ENCODE measurements at places on chromosomes 6 and 20.

- no peak for DNase-seq
Observed at GRCh38 chr6:16594849-16595248, 166.4 kb downstream of the ATXN1 start.

- peak; percentile 49 for DNase-seq
Observed at GRCh38 chr20:16801919-16802651, 53.9 kb downstream of the OTOR start.

GRCh38 chr20:1702328-1702727 is 44.7 kb upstream of the SIRPG start:
- no peak for DNase-seq

DNA sequence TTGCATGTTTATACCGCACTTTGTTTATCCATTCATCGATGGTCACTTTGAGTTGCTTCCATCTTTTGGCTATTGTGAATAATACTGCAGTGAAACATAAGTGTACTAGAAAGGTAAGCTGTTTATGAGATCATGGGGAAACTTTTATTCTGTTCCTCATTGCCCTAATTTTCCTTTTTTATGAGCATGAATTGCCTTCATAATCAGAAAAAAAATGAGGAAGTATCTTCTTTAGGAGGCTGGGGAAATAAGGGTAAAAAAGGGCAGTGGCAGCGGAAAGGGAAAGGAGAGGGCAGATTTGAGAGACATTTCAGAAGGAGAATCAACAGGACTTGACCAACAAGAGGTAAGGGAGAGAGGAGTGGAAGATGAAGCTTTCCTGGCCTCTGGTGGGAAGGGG is 14.3 kb upstream of the SERINC3 start:
- DNase-seq, result no peak

DNA sequence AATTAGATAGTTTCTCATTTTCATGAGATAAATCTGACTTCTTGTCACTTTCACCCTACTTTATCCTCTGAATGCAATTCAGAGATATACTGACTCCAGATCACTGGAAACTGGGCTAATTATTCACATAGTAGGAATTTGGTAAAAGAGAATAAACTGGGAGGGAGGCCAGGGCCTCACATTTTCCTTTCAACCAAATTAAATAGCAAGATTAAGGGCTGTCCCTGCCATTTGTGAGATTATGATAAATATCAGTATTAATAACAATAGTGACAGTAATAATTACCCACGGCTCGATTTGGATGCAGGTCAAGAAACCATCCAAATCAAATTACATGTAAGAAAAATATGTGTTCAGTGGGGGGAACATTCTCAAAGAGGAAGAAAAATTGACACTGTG is 140.5 kb downstream of the CD83 start:
- DNase-seq, result no peak

DNA sequence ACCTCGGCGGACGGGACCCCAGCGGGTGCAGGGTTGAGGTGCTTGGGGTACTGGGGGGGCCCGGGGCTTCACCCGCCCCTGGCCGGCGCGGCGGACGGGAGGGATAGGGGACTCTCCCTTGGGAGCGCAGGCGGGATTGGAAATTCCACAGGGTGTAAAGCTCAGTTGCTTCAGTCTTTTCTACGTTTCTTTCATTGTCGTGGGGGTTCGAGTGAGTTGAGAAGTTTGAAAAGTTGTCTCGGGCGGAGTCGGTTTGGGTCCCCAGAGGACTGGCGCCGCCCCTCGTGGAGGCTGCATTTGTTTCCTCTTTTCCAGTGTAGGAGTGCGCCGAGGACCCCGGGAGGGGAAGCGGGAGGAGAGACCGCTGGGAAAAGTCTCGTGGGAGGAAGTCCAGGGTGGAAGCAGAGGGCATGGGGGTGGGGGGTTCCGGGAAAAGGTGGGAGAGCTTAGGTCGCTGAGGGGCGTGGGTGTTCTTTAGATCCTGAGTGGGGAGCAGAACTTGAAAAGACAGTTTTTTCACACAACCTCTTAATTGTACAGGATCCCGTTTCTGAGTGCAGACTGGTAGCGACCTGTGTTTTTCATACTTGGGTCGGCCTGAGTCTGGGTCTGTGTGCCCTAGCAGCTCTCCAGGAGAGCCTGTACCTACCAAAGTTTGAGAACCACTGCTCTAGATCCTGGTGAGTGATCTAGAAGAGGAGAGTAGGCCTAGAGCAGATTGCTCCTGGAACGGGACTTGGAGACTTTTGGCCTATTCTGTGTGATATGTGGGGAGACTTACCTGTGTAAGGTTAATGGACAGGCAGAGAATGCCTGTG is 495 bp downstream of the FAM83B start:
- DNase-seq, result peak; percentile 26

DNA sequence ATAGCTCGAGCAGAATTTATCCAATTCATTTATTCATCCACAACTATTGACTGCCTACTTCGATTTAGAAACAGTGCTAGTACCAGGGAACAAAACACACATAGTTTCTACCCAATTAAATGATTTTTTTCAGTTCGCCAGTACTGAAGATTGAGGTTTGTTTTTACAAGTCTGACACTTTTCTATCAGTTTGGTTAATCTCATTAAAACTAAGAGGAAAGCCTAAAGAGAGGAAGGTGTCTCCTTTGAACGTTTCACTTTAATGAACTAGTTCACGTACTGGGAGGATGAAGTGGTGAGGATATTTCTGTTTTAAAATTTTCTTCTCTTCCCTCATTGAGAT is 570 bp upstream of the ANKS1A start:
- DNase-seq, result peak; percentile 8

DNA sequence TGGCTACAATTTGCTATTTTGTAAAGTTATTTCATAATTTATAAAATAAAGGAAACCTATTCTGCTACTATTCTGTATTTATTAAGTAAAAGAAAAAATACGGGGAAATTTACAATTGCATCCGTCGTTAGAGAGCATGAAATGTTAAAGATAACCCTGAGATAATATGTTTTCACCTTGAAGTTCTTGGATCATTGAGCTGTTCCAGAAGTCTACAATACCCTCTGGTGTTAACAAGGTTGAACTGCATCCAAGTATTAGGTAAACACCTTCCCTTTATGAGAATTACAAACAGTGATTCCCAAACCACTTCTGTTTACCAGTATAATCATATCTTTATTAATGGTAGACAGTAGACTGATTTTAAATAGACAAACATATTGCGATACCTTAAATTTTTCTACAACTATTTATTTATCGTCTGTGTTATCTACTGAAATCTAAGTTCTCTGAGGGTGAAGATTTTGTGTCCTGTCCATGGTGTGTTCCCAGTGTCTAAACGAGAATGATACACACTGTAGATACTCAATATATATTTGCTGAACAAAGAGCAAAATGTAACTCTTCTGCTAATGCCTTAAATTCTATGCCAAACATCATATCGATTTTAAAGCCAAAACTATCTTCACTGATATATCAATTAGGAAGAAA is 28.2 kb downstream of the TBC1D32 start:
- DNase-seq, result peak; percentile 54

GRCh38 chr6:9532621-9533557 is 882.0 kb downstream of the TFAP2A start:
- no peak for DNase-seq

- DNase-seq, result no peak
Observed at GRCh38 chr6:117266257-117267053, 1.1 kb downstream of the VGLL2 start.

GRCh38 chr6:167300902-167301777 is 10.0 kb downstream of the UNC93A start:
- DNase-seq, result no peak

GRCh38 chr6:14860774-14861173 is 385.1 kb upstream of the JARID2 start:
- DNase-seq, result no peak

- no peak for DNase-seq
Observed at GRCh38 chr6:54578261-54578660, 268.3 kb upstream of the FAM83B start.

DNA sequence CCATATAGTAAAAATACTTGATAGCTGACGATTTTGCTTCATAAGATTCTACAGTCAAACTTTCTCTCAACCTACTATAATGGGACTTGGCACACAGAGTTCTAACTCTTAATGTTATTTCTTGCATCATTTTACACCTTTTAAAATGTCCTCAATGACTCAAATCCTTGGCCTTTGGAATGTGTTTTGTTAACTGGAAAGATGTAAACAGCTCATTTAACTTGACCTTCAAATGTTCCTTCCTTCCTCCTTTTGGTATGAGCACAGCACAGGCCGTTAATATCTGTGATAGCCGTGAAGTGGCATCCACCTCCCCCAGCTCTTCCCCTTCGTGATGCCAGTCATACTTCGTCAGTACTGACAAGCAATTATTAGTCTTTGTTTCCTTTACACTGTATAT is 972.0 kb upstream of the CITED2 start:
- DNase-seq, result no peak

GRCh38 chr6:82597201-82597600 is 233.6 kb downstream of the TPBG start:
- no peak for DNase-seq

DNA sequence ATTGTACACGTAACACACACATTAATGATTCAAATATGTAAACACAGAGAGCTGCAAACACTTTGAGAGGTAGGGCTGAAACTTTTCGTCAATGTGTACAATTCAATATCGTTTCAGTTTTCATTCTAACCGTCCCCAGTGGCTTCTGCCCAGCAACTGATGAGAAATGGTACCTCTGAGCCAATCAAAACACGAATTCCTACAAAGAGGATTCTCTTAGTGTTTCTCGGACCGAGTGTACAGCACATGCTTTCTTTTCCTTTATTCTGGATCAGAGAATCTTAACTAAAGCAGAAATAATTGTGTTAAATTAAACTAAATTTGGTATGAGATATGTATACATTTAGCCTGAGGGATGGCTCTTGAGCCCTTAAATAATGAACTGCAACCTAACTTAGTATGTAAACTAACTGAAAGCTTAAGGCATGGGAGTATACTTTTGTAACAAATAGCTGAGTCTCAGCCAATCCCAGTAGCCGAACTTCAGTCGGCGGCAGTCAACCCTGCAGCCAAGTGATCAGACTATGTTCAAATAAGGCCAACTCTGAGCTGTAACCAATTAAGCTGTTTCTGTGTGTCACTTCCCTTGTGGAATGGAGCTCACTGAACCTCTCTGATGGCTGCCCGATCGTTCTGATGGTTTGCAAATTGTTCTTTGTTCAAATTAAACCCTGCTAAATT is 16.1 kb downstream of the BTN2A1 start:
- DNase-seq, result peak; percentile 89

DNA sequence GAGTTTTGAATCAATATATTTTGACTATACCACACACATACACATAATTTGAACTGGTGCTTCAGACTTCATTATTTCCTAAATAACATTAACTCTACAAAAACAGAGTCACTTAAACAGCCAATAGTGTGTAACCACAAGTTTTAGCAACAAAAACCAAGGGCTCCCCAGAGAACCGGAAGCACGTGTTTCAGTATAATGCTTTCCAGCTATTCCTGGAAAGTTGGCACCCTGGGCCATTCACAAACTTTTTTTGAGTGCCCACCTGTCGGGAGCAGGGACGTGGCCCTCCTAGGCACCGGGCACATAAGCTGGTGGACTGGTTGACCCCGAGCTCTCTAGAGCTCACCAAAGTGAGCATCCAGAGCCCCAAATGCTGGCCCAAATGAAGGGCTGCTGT is 1.9 kb upstream of the SLC35D3 start:
- no peak for DNase-seq

GRCh38 chr6:132715881-132716637 is 2.2 kb upstream of the VNN1 start:
- no peak for DNase-seq

- no peak for DNase-seq
Observed at GRCh38 chr6:10401632-10402223, 13.1 kb downstream of the TFAP2A start.

DNA sequence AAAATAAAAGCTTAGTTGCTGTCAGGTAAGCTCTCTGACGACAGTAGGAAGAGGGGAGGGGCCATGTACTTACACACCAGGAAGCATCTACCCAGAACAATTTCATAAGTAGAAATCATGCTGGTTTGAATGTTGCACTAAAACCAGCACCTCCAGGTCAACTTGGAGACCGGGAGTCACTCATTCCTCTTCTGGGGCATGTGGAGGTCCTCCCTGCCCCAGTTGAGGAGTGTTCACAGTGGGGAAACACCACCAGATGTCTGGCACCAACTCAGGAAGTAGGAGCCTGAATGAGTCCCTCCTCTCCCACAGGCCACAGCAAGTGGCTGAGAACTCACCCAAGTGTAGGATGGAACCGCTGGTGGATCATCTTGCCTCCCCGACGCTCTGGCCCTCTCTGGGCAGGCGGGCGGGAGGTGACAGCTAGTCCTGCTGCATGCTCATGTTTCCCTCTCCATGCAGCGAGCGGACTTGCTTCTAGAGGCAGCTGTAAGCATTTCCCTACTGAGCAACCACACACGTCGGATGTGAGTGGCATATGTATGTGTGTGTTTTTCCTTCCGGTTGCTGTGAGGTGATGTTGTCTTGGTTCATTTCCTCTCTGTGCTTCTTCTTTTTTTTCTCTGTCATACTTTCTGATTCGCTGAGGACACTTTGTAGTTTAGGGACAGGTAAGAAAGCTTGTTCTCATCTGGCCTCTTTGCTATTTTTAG is 149.5 kb upstream of the NEDD9 start:
- no peak for DNase-seq

DNA sequence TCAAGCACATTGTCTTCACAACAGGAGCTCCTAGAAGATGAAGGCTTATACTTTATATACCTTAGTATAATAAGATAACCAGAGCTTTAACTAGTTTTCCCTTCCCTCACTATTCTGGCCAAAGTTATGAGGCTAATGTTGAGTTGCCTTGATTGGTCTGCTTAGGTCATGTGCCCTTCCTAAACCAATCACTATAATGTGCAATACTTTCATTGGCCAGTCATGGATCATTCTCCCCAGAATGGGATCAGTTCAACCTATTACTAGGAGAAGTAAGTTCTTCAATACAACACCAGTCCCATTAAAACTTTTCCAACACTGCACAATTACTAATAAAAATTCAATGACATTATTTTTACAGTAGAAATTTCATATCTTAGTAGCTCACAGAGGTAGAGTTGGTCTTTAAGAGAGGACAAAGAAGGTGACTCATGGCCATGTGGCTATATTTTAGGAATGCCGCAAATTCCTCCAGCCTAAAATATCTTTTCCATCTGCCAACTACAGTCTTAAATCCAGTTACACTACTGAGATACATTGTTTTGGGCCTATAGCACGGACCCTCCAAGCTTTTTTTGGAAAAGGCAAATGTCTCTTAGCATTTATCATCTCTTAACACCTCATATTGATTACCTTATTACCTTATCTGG is 12.5 kb upstream of the POU3F2 start:
- DNase-seq, result no peak

GRCh38 chr6:35363293-35363750 is 21.0 kb downstream of the PPARD start:
- DNase-seq, result no peak

- DNase-seq, result no peak
Observed at GRCh38 chr6:140001005-140001404, 626.6 kb upstream of the CITED2 start.

DNA sequence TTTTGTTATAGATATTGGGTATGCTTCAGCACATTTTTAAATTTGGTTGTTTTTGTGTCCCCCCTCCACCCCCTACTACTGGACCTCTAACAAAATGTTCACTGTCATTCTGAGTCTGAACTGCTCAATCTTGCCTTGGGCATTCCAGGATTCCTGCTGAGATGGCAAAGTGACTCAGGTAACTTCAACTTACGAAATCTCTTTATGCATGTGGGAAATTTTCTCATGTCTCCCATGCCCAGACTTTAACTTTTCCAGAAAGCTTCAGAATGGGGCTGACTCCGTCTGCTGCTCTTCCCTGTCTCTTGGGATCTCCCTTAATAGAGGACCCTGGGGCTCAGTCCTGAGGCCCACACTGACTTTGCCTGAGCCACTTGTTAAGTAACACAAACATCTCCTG is 14.0 kb downstream of the CYP39A1 start:
- DNase-seq, result no peak

GRCh38 chr20:22619806-22620205 is 35.4 kb upstream of the FOXA2 start:
- no peak for DNase-seq
